ENCODE measurements at places on chromosomes 6 and 20.

GRCh38 chr20:18304618-18305017 is 16.3 kb downstream of the ZNF133 start:
- no peak for DNase-seq

GRCh38 chr6:157487110-157487773 is 106.3 kb downstream of the ZDHHC14 start:
- DNase-seq = no peak

DNA sequence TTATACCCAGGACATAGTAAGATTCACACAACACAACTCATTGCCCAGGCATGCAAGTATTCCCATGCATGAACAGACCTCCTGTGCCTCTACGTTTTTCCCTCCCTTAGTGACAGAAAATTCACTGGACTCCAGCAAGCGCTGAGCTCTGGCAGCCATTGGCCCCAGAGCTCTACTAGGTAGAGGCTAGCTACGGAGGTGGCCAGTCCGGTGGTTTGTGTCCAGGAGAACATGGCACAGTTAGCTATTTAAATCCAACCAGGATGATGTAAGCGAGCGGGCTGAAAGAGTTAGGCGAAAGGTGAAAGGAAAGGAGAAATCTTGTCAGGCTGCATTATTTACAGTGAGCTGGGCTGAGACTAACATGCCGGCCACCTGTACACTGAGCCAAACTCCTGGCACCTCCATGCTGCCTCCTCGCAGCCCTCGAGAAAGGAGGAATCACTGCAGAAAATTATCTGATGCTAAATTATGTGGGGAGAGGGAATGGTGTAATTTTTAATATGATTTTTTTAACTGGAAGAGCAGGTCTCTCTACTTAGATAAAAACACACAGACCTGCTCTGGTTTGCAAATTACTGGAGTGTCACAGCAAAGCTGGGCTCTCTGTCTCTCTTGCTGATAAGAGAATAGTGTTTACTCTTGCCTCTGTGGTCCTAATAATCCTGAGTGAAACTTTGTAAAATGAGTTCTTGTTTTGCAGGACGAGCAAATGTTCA is 50.1 kb upstream of the ARMC2 start:
- DNase-seq = peak; percentile 65

DNA sequence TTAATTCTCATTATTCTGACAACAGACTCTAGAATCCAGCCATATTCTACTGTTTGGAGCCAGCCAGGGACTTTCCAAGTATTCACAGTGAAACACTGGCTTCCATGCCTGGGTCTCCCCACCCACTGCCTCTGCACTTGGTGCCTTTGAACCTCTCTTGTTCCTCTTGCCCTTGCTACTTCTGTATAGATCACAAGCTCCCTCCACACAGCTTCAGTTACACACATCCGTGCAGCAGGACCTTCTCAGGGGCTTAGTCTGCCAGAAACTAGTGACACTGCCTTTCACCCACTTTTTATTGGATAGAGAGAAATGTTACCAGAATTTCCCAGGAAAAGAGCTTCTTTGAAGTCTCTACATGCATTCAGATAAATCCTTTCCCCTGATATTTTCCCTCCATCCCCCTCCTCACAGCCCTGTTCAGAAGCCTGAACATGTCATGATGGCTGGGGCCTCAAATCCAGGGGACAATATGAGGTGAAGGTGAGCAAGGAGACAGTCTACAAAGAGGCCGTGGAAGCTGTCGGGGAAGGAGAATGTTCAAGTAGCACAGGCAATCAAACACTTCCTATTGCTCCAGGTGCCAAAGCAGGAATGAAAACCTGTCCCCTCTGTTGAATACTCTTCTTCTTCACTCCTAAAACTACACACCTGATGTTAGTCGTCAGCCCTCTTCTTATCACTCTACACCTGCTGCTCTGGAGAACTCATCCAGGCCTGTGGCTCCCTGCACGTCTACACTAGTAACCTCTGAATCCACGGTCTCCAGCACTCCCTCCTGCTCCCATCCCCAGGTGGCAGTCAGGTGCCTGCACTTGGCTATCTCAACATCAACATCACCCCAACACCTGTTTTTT is 20.2 kb upstream of the HLA-DOA start:
- no peak for DNase-seq

DNA sequence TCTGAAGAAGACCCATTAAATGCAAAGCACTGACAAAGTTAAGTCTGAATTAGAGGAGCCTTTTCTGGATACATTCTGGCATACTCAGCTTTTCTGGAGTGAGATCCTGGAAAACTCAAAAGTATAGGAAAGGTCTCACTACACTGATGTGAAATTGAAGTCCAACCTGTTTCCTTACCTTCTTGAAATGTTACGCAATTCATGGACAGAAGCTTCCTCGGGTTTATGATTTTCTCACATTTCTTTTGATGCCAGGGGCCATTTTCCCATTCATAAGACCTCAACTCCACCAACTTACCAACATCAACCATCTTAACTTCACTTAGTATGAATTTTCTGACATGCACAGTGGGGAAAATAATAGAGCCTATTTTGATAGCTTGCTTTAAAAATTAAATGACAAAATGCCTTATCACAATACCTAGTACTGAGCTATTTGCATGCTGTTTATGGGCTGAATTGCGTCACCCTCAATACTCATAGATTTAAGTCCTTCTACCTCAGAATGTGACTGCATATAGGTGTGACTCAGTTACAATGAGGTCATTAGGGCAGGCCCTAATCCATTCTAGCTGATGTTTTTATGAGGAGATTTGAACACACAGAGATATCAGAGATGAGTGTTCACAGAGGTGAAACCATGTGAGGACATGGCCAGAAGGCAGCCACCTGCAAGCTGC is 73.4 kb upstream of the RAB32 start:
- DNase-seq = no peak

DNA sequence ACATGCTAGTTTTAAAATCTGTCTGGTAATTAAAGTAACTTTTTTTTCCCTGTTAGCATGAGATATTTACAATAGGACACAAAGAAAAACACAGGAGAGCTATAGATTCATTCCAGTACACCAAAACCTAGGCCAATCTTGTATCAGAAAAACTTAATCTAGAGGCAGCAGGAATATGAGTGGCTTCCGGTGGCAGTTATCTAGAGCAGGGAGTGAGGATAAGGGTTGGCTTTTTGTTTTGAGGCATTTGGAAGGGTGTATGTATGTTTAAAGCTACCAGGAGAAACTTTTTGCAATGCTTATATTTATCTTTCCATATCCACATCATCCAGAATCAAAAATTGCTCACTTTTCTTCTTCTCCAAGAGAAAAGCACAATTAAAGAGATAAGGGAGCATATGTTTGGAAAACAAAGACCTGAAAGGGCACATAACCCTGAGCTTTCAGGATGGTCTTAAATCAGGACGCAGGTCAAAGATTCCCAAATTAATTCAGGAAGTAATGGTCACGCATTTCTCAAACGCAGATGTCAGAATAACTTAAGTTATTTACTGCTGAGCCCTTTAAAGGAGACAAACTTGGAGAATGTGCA is 13.1 kb downstream of the TFAP2A start:
- no peak for DNase-seq

GRCh38 chr6:90569223-90569622 is 17.6 kb downstream of the MAP3K7 start:
- no peak for DNase-seq

- no peak for DNase-seq
Measured at GRCh38 chr6:38631186-38631783, 8.4 kb downstream of the BTBD9 start.

- DNase-seq = no peak
Measured at GRCh38 chr6:126127659-126128058, 141.3 kb downstream of the TRMT11 start.

DNA sequence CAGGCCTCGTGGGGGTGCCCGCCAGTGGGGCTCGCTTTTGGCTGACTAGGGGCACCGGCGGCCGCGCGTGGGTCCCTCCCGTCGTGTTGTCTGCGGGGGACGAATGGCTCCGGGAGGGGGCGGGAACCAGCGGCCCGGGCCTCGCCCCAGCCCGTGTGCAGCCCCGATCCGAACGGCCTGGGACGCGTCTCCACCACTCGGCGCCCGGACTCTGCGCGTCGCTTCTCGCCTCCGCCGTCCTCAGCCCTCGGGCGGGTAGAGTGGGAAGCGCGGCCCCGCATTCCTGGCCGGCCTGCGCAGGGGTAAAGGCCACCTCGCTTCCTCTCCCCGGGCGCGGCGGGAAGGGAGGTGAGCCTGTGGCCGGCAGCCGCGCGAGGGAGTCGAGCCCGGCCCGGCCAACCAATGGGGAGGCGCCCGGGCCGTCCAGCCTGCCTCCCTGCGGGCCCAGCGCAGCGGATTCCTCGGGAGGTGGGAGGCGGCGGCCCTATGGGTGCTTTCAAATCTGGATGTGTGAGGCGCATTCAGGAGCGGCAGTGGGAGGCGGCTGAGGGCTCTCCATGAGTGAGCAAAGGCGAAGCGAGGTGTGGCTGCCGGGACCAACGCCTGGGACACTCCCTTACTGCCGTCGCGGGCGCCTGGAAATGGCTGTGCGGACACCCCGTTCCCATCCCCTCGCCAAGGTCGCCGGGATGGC is 1.1 kb upstream of the ZBTB46 start:
- DNase-seq = no peak

- DNase-seq = no peak
Measured at GRCh38 chr6:148990403-148990802, 243.6 kb downstream of the UST start.

- no peak for DNase-seq
Measured at GRCh38 chr20:38066969-38067716, 33.6 kb downstream of the RPRD1B start.

GRCh38 chr6:87745966-87746721 is 44.1 kb upstream of the AKIRIN2 start:
- no peak for DNase-seq

DNA sequence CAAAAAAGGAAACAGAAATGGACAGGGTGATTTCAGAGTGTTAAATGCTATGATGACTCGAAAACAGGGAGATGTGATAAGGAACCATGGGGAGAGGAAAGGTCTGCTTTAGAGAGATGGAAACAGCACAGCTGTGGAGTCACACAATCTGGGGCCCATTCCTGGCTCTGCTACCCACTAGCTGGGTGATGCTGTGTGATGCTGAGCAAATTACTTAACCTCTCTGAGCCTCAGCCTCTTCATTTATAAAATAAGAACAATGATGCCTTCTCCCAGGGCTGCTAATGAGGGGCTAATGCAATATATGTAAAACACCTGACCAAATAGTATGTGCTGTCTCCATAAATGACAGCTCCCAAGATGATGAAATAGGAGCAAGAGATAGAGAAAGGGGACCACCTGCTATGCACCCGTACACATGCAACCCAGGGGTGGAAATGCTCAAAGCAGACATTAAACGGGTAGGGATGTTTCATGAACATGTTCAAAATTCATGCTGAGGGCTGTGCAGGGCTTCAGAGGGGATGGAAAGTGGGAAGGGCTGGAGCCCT is 27.7 kb downstream of the MDGA1 start:
- DNase-seq = no peak

DNA sequence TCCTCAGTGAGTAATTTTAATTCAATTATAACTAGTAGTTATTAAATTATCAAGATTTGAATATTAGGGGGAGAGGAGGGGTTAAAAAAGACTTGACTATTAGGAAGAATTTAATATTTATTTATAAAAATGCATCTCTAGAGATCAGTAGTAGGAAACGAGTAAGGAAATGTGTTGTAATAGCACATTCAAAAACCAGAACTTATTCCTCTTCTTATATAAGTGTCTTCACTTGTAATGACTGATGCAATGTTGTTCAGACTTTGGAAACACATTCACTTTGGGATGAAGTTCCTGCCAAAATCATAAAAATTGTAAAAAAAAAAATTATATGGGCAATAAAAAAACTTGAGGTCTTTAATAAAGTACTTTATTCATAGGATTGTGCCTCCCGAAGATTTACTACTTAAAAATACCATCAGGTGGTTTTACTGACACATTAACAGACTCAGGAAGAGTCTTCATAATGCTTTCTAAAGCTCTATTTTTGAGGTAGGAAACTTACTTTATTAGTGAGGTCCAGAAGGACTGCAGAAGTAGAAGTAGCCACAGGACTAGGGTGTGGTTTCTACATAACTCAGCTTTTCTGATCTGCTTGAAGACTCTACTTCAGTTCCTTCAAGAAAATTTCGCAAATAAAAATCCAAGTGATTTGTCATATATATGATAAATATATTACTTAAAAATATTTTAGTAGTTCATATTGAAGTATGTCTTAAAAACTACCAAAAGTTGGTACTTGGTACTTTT is 59.8 kb downstream of the CCDC170 start:
- DNase-seq = no peak

DNA sequence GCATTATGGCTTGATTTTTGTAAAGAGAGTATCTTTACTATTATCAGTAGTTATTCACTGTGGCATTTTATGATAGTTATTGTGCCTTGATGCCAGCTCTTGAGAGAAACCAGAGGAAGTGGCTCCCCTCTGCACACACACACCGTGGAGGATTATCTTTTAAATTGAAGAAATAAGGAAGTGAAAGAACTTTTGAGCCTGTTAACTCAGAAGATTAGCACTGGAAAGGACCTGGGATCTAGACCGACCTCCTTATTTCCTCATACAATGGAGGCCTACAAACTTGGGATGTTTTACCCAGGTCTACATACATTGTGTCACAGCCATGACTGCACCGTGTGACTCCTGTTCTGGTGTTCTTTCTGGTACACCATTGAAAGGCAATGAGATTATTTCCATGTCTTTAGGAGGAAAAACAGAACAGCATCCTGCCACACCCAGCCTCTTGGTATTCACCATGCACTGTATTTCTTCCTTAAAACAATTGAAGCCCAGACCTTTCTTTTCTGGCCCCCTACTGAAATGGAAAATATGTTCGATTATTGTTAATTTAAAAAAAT is 40.6 kb downstream of the HECA start:
- DNase-seq = no peak

- DNase-seq = no peak
Measured at GRCh38 chr20:373171-373890, 7.2 kb upstream of the TRIB3 start.

DNA sequence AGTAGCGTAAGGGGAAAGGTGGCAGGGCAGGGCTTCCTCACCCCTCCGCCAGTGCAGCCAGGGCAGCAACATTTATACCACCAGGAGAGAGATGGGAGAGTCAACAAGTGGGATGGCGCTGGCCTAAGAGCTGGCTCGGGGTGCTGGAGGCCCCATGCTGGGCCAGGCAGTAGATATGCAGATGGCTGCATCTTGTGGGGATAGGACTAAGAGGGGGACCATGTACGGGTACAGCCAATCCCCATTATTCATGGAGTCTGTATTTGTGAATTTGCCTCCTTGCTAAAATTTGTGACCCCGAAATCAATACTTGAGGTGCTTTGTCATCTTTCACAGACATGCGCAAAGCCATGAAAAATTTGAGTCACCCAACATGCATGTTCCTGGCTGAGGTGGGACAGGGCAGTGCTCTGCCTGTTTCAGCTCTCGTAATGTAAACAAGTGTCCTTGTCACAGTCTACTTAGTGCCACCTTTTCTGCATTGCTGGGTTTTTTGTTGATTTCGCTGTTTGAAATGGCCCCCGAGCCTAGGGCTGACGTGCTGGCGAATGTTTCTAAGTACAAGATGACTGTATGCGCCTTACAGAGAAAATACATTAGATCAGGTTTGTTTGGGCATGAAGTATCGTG is 27.5 kb upstream of the TAF8 start:
- DNase-seq = no peak

- DNase-seq = no peak
Measured at GRCh38 chr6:14235653-14236356, 118.2 kb downstream of the CD83 start.
